ENCODE measurements at places on chromosomes 7 and 10. TPM values are rescaled to one million over a fixed set of nuclear protein-coding genes. Genes with fewer than 3 reads are reported as not detected.
A peak's percentile ranks its signal among the peaks of the same experiment; 100 is the strongest.

HIBADH gene
- polyA plus RNA-seq = 24.9 TPM

VSTM2A gene
- not detected for polyA plus RNA-seq

INSYN2A gene
- not detected for polyA plus RNA-seq

RBP4 gene
- polyA plus RNA-seq = not detected

PLAC9 gene
- polyA plus RNA-seq = not detected

SEMA4G gene
- polyA plus RNA-seq = not detected

KDM7A gene
- polyA plus RNA-seq = 4.7 TPM

GRCh38 chr7:81231301-81231838, 312.5 kb upstream of the SEMA3C start:
- no peak for DNase-seq

GRCh38 chr7:24879291-24879690, 100.7 kb downstream of the OSBPL3 start:
- DNase-seq = no peak

DNA sequence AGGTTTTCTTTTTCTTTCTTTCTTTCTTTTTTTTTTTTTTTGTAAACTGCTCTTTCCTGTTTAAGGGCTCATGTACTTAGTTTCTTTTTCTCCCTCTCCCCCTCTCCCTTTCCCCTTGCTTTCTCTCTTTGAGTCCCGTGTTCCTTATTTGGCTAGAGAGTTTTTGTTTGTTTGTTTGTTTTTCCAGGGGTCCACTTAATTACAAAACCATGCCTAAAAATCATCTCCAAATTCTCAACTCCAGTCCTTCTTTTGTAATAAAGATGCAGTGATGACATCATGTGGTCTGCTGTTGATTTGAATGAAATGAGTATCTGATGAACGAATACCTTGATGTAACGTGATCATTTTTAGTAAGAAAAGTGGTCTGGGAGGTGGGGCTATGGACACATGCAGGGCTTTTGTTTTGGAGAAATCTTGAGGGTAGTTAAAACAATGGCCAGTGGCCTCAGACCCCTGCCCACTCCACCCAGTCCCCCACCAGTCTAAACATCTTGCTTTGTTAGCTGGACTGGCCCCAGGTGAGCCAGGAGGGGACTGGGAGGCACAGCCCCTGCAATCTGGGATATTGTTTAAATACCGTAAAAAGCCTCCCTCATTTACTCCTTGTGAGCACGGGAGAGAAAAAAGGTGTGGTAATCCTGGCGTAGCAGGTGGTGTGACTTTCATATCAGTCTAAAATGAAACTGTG, 165.7 kb downstream of the LRMDA start:
- DNase-seq = no peak

DNA sequence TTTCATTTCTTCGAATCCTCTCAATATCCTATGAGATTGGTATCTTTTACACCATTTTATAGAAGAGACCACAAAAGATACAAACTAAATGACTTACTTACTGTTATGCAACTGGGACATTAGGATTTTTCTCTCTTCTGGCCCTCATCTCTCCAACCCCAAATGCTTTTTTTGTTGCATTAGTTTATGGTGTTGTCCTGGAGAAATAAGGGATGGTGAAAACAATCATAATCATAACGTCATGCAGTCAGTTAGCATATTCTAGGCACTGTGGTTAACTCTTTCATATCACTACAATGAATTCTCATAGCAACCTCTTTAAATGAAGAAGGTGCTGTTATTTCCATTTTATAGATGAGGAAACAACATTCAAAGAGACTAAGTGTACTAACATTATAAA, 104.6 kb downstream of the PON1 start:
- DNase-seq = no peak

DNA sequence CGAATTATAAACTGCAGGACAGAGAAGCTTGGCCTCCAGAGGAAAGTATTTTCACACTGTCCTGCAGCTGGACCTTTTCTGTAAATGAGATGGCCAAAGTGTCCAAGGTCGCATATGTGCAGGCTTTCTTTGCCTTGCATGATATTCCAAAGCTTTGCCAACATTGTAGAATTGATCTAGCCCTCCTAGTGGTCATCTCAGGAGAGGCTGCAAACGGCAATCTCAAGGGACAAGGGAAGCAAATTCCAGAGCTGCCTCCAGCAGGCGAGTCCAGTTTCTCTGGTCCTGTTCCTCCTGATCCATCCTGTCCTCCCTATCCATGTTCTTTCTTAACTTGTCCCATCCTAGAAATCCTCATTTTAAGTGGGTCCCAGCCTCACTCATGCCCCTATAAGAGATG, 373.4 kb upstream of the PCDH15 start:
- no peak for DNase-seq

DNA sequence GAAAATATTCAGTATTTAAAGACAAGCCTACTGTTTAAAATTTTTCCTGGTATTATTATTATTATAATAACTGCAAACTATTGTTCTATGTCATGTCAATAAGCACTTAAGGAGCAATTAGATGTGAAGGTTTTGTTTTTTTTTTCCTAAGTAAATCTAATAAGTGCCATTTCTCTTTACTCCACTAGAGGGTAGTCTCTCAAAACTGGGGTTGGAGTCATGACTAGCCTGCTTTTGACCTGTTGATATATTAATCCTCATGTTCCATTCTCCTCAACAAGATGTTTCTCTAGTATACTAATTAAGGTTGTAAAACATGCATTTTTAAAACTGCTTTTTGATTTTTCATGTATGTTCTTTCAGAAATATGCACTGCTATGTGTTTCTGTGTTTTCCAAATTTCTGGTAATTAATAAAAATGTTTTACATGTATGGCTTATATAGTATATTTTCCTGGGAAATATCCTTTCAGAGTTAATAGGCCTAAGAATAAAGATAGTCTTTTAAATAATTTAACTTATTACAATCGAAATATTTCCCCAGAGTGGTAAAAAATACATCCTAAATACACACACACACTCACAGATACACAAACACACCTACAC, 1.0 kb upstream of the LRRN3 start:
- DNase-seq = peak; percentile 10

- DNase-seq = no peak
These were observed 218.3 kb downstream of the AHR start for GRCh38 chr7:17516771-17517170.

DNA sequence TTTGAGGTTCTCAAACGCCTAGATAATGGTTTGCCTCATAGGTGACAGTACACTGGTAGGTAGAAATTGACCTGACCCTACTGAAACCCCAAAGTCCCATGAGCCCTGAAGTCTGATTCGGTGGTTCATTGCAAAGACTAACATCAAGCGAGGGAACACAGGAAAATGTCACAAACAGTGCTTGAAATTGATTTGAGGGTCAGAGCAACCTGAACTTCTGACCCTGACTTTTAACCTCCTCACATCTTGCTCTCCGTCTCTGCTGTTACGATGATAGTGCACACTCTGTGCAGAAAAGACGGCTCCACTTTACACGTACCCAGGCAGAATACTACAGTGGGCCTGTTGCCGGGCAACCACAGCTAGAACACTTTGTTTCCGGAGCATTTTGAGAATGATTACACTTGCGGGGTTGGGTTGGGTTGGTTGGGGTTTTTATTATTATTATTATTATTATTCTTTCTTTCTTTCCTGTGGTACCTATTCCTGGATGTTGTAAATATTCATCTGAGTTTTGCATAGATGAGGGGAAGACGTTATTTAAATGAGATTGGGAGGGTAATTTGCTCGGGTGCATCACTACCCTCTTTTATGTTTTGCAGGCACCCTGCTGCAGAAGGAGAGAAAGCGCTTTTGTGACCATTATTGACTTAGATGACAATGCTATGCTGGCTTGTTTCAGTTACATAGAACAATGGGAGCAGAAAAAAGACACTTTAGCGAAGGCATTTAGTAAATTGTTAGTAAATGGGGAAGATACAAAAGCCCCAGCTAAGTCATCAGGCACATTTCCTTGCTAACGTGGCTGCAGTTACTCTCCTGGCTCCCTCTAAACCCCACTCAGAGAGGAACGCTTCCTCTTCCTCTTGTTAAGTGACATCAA, 438.1 kb upstream of the NRP1 start:
- DNase-seq = peak; percentile 10

DNA sequence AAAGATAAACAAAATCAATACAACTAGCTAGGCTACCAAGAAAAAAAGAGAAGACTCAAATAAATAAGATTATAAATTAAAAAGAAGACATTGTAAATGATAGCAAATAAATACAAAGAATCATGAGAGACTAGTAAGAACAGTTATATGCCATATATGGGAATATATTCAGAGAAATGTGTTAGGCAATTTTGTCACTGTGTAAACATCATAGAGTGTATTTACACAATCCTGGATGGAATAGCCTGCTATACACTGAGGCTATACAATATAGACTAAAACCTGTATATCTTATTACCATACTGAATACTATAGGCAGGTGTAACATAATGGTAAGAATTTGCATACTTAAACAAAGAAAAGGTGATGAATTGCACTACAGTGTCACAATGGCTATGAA, 717.4 kb downstream of the PARD3 start:
- DNase-seq = no peak

GRCh38 chr10:84424731-84425167, 96.4 kb downstream of the CCSER2 start:
- no peak for DNase-seq

- DNase-seq = no peak
These were observed 83.5 kb downstream of the SGMS1 start for GRCh38 chr10:50540069-50540825.
